Suprapubic skin (tissue), 4 donors: ENCODE measurements at places on chromosomes 7 and 10. TPM values are rescaled to one million over a fixed set of nuclear protein-coding genes. Genes with fewer than 3 reads are reported as not detected.

LBX1 gene
- total RNA-seq: not detected

CTTNBP2 gene
- 6.3 TPM for total RNA-seq

PNLIPRP2 gene
- not detected for total RNA-seq

TBXAS1 gene
- 2.0 TPM for total RNA-seq

- H3K4me1 ChIP-seq: peaks cover 9% of the 10 kb centered on the region
- no peaks in the 10 kb centered on the region for H3K27me3 ChIP-seq
- no peak overlapping the region for H3K4me3 ChIP-seq
These were observed 28.4 kb downstream of the DAGLB start for GRCh38 chr7:6419310-6419773.

- no peaks in the 10 kb centered on the region for H3K36me3 ChIP-seq
- H3K4me1 ChIP-seq: no peaks in the 10 kb centered on the region
- H3K4me3 ChIP-seq: no peak overlapping the region
- no peak for DNase-seq
These were observed 85.8 kb downstream of the MKX start for GRCh38 chr10:27659786-27660185.

GRCh38 chr7:105281966-105282365, 106.8 kb downstream of the SRPK2 start:
- H3K36me3 ChIP-seq: no peaks in the 10 kb centered on the region
- no peak overlapping the region for H3K4me3 ChIP-seq
- no peaks in the 10 kb centered on the region for H3K27me3 ChIP-seq
- DNase-seq: no peak
- H3K4me1 ChIP-seq: peaks cover 10% of the 10 kb centered on the region

GRCh38 chr10:99681553-99681952, 22.2 kb downstream of the ENTPD7 start:
- no peaks in the 10 kb centered on the region for H3K27me3 ChIP-seq
- no peak for DNase-seq
- no peak overlapping the region for H3K4me3 ChIP-seq
- peaks cover 35% of the 10 kb centered on the region for H3K4me1 ChIP-seq
- H3K27ac ChIP-seq: no peak overlapping the region
